Cardiac muscle cell (in vitro differentiated cells and primary cell): ENCODE measurements at places on chromosomes 2 and 18. TPM values are rescaled to one million over a fixed set of nuclear protein-coding genes. Genes with fewer than 3 reads are reported as not detected.

GRCh38 chr18:49276680-49277079, 183.8 kb downstream of the DYM start:
- H3K27ac ChIP-seq: no peak overlapping the region
- no peaks in the 10 kb centered on the region for H3K4me1 ChIP-seq
- no peaks in the 10 kb centered on the region for H3K36me3 ChIP-seq
- no peaks in the 10 kb centered on the region for H3K27me3 ChIP-seq
- peak; percentile 35 for DNase-seq

- H3K36me3 ChIP-seq: no peaks in the 10 kb centered on the region
- peaks cover 28% of the 10 kb centered on the region for H3K4me1 ChIP-seq
- H3K27me3 ChIP-seq: peaks cover 35% of the 10 kb centered on the region
- DNase-seq: peak; percentile 56
- H3K4me3 ChIP-seq: peak overlapping the region; percentile 94
- no peak overlapping the region for H3K27ac ChIP-seq
Measured at GRCh38 chr2:96537066-96537733, 648 bp downstream of the ARID5A start.

DNA sequence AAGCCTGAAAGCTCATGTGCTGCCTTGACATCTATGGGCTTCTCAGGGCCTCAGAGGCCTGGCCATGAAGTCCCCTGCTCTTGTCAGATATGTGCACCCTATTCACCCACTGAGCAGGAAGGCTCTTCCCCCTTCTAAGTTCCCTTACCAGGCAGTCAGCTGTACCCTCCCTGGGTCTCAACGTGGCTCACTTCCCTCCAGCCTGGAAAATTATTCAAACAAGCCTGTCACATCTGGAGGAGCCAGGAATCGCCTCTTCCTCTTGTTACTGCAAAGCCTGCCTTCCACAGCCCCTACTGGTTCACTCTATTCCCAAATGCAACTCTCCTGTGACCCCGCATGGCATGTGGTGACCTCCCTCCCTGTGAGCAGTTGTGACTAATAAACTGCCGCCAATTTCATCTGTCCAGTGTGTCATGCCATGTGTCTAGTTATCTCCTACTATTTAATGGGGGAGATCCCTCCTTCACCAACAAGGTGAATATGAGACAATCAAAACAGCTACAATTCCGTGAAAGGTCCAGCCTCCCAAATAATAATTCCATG, 8.4 kb upstream of the SERPINB8 start:
- H3K27me3 ChIP-seq: peaks cover 27% of the 10 kb centered on the region
- no peak overlapping the region for H3K4me3 ChIP-seq
- H3K4me1 ChIP-seq: no peaks in the 10 kb centered on the region
- DNase-seq: no peak
- no peak overlapping the region for H3K27ac ChIP-seq
- H3K36me3 ChIP-seq: no peaks in the 10 kb centered on the region

DNA sequence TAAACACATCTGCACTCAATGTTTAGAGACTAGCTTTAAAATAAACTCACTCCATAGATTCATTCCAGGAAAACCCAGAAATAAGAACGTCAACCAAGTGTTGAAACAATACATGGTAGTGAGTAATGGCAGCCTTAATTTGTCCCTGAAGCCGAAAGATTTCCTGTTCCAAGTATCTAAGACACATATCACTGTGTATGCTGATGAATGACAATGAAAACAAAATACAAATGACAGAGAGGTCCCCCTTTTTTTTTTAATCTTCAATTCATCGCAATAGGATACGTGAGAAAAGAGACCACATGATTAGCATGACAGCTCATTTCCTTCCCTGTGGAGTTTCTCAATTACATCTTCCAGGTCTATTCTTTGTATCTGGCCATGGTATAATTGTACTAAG, 160.5 kb upstream of the STK17B start:
- H3K36me3 ChIP-seq: no peaks in the 10 kb centered on the region
- no peaks in the 10 kb centered on the region for H3K27me3 ChIP-seq
- no peak overlapping the region for H3K27ac ChIP-seq
- H3K4me3 ChIP-seq: no peak overlapping the region
- H3K4me1 ChIP-seq: peaks cover 17% of the 10 kb centered on the region
- DNase-seq: peak; percentile 38

DNA sequence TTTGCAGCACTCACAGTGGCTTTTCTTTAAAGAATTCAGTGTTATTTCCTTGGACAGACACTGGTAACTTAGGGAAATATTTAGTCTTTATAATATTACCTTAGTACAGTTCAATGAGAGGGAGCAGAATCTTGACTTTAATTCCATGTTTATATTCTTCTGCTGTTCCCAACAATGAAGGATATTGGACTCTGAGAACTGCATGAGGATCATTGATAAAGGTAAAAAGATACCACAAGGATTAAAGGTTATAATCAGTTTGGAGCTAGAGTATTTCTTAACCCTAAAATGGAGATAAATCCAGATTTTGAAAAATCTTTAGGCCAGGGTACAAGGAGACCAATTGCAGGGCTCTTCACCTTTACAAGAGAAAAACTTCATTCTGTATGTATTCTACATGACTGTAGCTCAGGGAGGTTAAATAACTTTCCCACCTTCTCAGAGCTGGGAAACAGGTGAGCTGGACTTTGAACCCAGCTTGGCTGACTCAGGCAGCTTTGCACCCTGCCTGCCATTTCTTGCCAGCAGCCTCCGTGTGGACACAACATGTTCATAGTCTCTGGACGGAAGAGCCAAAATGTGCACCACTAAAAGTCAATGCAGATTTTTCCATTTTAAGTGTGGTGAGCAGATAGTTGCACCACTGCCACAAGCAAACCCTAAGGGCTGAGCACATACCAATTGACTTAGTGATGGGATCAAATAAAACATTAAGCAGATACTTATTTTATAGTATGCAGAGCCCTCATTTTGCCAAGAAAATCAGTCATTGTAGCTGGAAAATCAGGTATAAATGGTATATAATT, 26.7 kb downstream of the UPP2 start:
- H3K36me3 ChIP-seq: no peaks in the 10 kb centered on the region
- no peak overlapping the region for H3K4me3 ChIP-seq
- DNase-seq: no peak
- no peak overlapping the region for H3K27ac ChIP-seq
- H3K4me1 ChIP-seq: no peaks in the 10 kb centered on the region
- no peaks in the 10 kb centered on the region for H3K27me3 ChIP-seq

DNA sequence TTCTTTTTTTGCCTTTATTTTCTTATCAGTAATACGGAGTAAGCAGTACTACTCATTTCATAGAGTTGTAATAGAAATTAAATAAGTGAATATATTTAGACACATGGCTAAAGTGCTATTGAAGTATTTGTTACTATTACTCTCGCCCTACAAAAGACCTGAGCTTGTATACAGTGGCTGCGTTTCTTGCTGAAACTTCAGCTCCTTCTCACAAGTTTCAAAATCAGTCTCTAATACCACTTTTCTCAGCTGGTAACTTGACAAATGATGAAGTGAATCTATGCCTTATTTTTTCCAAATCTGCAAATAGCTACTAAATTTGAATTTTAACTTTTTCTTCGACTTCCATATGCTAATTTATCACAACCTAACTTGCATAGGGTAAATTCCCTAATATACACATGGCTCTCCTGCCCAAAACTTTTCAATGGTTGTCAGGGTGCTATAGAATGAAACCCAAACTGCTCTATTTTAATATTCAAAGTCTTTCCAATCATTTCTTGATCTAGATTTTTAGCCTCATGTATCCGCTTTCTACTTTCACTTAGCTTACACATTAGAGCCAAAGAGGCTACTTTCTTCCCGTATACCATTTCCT, 347.8 kb upstream of the GULP1 start:
- no peaks in the 10 kb centered on the region for H3K36me3 ChIP-seq
- no peaks in the 10 kb centered on the region for H3K27me3 ChIP-seq
- H3K4me3 ChIP-seq: no peak overlapping the region
- H3K4me1 ChIP-seq: no peaks in the 10 kb centered on the region
- no peak overlapping the region for H3K27ac ChIP-seq

DNA sequence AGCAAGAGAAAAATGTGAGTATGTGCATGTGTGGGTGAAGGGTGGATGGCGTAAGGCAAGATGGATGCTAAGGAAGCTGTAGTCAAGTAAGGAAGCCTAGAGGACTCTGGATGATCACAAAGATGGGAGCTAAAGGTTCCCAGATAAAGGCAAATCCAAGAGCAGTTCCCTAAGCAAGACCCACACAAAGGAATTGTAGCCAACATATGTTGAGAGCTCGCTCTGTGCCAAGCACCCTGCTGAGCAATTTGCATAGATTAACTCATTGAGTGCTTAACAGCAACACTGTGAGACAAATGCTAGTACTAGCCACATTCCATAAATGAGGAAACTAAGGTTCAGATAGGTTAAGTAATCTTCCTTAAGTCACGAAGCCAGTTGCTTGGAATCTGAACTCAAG, 132.6 kb downstream of the C1D start:
- H3K4me3 ChIP-seq: no peak overlapping the region
- no peak for DNase-seq
- no peak overlapping the region for H3K27ac ChIP-seq
- H3K36me3 ChIP-seq: no peaks in the 10 kb centered on the region

- H3K4me1 ChIP-seq: no peaks in the 10 kb centered on the region
- no peak overlapping the region for H3K27ac ChIP-seq
- peaks cover 17% of the 10 kb centered on the region for H3K27me3 ChIP-seq
- DNase-seq: no peak
- no peaks in the 10 kb centered on the region for H3K36me3 ChIP-seq
Measured at GRCh38 chr2:23078784-23079434, 306.1 kb upstream of the KLHL29 start.

GRCh38 chr2:239639421-239640185, 238.8 kb upstream of the HDAC4 start:
- no peaks in the 10 kb centered on the region for H3K4me1 ChIP-seq
- DNase-seq: no peak
- no peak overlapping the region for H3K4me3 ChIP-seq
- no peaks in the 10 kb centered on the region for H3K36me3 ChIP-seq

DNA sequence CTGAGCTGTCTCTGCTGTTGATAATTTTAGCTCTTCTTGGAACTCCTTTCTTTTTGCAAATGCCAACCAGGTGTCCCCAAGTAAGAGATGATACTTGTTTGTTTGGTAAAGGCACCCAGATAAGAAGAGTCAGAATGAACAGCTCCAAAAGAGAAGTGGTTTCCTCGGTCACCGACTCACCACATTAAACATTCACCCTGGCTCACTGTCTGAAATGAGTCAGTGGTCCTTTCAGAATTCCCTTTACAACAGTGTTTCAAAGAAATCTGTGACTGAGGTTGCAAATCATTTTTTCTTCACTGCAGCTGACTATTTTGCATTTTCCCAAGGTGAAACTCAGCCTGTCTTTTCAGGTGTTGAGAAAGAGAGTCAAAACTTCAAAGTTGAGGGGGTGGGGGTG, 16.2 kb upstream of the CXCR4 start:
- no peak overlapping the region for H3K27ac ChIP-seq
- no peaks in the 10 kb centered on the region for H3K27me3 ChIP-seq
- H3K4me1 ChIP-seq: no peaks in the 10 kb centered on the region
- H3K36me3 ChIP-seq: no peaks in the 10 kb centered on the region

- H3K4me3 ChIP-seq: no peak overlapping the region
- H3K4me1 ChIP-seq: peaks cover 25% of the 10 kb centered on the region
- DNase-seq: no peak
- no peaks in the 10 kb centered on the region for H3K36me3 ChIP-seq
- no peak overlapping the region for H3K27ac ChIP-seq
Measured at GRCh38 chr18:52437161-52437560, 97.2 kb downstream of the DCC start.

DNA sequence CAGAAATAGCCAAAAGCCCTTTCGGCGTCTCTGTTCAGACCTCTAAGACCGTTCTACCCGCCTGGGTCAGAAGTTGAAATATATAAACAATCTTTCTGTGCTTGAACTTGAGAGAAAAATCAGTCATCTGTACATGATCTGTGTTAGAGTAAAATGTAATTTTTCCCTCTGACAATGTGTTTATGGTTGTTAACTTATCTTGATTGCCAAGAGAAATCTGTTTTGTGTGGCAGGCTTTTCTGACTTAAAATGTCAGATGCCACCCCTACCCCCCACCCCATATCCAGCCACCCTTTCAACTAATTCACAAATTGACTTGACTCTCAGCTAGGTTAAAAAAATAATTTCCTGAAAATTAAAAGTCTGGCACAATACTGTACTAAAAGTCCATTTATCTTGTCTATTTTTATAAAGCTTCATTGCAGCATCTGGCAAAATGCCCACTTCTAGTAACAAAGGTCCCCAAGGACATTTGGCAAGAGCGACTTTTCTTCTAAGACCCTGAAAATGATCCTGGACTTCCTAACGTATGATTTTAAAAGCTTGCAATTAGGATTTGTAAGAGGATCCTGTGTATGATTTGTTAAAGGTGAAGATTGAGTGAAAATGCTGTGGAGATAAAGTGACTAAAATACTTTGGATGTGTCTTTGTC, 304.2 kb downstream of the EPHA4 start:
- DNase-seq: no peak
- H3K27me3 ChIP-seq: no peaks in the 10 kb centered on the region
- no peaks in the 10 kb centered on the region for H3K36me3 ChIP-seq
- no peak overlapping the region for H3K27ac ChIP-seq
- H3K4me3 ChIP-seq: no peak overlapping the region
- H3K4me1 ChIP-seq: no peaks in the 10 kb centered on the region

GRCh38 chr18:10368456-10369453, 85.7 kb upstream of the APCDD1 start:
- H3K27me3 ChIP-seq: no peaks in the 10 kb centered on the region
- H3K4me3 ChIP-seq: no peak overlapping the region
- DNase-seq: no peak

GRCh38 chr2:56630286-56630685, 446.5 kb downstream of the CCDC85A start:
- H3K4me1 ChIP-seq: no peaks in the 10 kb centered on the region
- H3K36me3 ChIP-seq: no peaks in the 10 kb centered on the region
- no peak overlapping the region for H3K4me3 ChIP-seq
- no peaks in the 10 kb centered on the region for H3K27me3 ChIP-seq

GRCh38 chr2:28381225-28382180, 11.2 kb upstream of the FOSL2 start:
- no peak overlapping the region for H3K27ac ChIP-seq
- no peaks in the 10 kb centered on the region for H3K4me1 ChIP-seq
- no peak for DNase-seq
- H3K36me3 ChIP-seq: no peaks in the 10 kb centered on the region

DNA sequence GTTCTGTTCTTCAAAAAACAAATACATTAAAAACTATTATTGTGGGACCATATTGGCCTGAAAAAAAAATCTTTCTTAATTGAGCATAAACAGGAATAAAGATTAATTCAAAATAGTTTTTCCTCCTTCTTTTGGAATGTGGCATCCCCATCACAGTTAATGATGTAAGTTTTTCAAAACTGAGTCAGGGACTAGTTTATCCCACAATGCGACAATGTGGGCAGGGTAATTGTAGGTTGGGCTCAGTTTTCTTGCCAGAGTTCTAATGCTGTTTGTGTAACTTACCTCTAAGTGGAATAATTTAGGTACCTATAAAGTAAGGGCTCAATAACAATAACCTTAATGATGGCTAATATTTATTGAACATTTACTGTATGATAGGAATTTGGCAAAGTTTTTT, 82.0 kb downstream of the PMS1 start:
- H3K4me1 ChIP-seq: no peaks in the 10 kb centered on the region
- no peak for DNase-seq
- H3K27me3 ChIP-seq: no peaks in the 10 kb centered on the region

The MARCHF4 gene
- not detected in 2 replicates for total RNA-seq
